ENCODE measurements at places on chromosomes 3 and 15.

DNA sequence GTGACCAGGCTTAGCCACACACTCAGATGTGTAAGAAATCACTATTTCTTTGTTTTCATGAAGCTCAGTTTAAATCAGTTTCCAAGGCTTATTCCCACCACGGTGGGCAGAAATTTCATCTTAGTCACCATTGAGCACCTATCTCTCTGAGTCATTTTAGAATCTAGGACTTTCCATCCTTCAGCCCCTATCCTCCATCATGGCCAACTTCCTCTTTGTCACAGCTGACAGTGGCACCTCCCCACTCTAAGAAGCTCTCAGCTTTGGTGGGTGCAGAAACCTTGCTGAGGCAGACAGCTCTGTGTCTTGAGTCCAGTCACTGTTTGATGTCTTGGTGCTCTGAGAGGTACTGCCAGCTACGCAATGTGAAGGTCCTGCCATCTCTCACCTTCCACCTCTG lies 32.9 kb downstream of the SNTN start:
- DNase-seq, result no peak

DNA sequence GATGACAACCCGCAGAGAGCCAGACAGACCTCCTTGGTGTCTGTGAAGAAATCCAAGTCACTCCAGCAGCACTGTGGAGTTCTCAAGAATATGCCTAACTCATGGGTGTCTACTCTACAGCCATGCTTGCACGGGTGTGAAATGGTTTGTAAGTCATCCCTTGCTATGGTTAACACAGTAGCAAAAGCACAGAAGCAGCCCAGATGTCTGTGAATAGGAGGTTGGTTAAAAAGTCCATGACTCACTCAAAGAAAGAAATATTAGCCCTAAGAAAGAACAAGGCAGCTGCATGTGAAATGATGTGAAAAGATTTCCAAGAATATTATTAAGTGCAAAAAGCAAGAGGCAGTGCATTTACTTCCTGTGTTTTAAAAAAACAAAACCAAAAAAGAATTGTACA lies 12.1 kb upstream of the LIMD1 start:
- no peak for DNase-seq

GRCh38 chr15:84960391-84961113 lies 21.1 kb upstream of the PDE8A start:
- no peak for DNase-seq

DNA sequence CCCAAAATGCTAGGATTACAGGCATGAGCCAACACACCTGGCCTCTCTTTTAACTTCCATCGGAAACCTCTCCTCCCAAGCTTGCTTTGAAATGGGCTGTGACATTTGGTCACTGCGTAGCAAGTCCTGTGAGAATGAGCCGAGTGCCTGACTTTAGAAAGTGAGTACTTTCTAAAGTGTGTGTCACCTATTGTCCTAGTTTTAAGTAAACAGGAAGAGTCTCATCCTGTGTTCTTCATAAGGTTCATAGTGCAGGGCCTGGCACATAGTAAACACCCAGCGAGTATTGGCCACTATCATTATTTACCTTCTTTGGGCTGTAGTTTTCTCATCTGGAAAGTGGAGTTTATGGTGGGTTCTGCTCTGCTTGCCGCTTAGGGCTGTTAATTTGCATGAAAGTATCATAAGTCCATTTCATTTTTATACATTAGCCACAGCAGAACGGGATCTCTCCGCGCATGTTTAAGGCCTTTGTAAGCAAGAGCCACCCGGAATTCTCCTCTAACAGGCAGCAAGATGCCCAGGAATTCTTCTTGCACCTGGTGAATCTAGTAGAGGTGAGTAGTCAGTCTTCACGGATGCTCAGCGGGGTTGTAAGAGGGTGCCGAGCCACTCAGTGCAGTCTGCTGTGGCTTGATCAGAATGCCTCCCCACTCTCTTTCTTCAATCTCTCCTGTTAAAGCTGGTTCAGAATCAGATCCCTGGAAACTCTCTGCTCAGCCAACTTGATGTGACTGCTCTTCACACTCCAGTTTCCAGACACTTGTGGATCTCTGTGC lies 87.2 kb downstream of the USP13 start:
- no peak for DNase-seq

DNA sequence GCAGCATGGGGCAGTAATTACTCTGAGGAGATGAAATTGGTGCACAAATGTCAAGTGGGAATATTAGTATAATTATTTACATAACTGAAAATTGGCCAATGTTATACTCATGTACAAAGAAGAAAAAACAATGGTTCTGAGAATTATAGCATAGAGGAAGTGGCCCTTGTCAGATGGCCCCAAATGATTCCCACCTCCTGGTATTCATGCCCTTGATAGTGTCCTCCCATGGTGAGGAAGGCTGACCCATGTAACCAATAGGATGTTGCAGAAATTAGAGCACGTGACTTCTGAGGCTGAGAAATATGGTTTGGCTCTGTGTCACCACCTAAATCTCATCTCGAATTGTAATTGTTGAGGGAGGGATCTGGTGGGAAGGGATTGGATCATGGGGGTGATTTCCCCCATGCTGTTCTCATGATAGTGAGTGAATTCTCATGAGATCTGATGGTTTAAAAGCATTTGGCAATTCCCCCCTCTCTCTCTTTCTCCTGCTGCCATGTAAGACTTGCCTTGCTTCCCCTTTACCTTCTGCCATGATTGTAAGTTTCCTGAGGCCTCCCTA lies 368.5 kb downstream of the SHQ1 start:
- DNase-seq, result no peak

DNA sequence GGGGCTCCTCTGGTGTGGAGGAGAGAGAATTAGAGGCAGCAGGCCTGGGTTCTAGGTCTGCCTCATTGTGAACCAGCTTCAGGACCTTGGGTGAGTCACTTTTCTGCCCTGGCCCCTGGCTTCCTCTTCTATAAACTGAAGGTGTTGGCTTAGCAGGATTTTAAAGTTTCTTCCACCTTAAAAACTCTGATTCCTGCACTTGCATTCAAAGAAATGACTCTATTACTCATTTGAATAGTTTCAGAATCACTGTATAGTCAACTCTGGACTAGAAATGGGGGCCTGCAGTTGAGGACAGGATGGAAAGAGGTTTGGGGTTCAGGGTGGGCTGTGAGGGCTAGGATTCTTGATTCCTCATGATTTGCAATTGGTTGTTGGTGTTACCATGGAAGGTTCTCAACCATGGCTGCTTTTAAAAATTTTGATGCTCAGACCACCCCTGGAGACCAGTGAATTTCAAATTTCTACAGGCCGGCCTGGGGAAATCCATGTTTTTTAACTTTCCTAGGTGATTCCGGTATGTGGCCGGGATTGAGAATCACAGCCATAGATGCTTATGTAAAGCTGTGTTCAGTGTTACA lies 19.9 kb downstream of the SMAD3 start:
- DNase-seq, result no peak

DNA sequence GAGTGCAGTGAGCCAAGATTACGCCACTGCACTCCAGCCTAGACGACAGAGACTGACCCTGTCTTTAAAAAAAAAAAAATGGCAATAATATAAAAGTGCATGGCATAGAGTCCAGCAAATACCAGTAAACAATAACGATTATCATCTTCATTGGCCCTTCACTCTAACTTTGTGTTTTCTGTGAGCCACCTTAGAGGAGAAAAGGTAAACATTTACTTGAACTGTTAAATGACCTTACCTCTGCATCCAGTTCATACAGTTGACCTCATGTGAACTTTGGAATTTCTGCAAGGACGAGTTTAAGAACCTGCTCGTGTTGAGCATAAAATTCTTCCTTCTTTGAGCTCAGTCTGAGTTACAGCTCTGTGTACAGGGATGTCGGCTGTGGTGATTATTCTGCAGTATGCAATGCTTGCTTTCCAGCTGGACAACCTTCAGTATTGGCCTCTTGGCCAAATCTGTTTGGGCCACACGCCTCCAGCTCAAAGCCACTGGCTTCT lies 56.6 kb downstream of the RLBP1 start:
- no peak for DNase-seq

DNA sequence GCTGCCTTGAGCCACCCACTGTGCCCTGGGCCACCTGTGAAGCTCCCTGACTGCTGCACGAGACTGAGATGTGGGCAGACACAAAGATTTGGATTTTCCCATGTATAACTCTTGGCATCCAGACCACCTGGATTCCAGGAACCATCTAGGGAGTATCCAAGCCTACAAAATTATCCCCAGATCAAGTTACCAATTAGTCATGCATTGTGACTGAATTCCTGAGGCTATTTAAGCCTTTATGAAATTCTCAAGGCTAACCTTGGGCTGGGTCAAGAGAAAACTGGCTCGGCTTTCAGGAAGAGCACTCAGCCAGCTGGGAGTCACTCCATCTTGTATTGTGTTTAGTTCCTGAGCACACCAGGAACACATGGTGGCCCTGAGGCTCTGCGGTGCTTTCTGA lies 13.3 kb upstream of the ATP13A5 start:
- DNase-seq, result no peak

DNA sequence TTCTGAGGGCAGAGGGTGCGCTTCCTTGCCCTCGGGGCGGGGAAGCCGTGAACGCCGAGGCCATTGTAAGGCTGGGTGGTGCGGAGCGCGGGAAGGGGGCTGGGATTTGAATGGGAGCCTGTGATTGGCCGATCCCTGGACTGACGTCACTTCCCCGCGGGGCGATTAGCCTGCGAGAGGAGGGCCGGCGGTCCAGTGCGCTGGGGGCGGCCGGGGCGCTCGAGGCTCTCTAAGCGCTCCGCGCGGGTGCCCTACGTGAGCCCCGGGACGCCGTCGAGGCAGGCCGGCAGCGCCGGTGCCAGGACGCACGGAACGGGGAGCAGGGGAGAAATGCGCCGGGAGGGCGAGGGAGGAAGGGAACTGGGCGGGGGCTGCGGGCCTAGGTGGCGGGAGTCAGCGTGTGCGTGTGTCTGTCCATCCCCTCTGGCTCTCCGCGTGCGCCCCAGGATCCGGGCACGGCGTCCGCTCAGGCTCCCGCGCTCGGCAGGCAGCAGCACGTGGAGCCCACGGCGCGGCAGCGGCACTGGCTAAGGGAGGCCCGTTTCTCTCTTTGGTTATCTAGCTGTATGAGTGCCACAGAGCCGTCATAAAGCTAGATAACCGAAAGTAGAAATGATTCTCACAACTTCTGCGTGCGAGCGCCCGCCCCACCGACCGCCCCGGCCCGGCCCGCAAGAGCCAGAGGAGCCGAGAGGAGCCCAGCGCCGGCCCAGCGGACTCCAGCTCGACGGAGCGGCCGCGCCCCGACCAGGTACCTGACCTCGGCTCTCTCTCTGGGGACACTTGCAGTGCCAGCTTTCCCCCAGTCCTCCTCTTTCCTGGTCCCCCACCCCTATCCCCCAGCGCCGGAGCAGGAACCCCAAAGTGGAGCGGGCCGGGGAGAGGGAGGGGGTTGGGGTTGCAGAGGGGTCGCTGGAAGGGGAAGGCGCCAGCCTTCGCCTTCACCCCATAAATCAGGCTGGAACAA lies 33.1 kb upstream of the POLG start:
- DNase-seq, result no peak

- no peak for DNase-seq
These were observed 24.0 kb upstream of the SPRED1 start for GRCh38 chr15:38228618-38229017.

DNA sequence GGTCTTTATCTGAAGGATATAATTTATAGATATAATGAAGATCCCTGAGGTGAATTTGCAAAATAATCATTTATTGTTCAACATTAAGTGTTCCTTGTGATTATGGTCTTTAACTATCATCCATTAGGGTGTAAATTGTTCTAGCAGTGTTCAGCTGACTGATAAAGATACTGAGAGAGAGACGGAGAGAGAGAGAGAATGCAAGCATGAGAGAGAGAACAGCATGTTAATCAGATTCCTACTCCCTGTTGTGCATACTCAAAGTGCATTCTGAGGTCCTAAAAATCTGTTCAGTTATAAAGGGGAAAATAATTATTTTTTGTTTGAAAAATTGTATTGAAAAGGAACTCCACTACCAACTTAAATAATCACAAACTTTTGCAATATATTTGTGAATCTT lies 271.0 kb upstream of the CBLB start:
- no peak for DNase-seq

- peak; percentile 77 for DNase-seq
These were observed 293.5 kb upstream of the SUCLG2 start for GRCh38 chr3:67947808-67948508.

DNA sequence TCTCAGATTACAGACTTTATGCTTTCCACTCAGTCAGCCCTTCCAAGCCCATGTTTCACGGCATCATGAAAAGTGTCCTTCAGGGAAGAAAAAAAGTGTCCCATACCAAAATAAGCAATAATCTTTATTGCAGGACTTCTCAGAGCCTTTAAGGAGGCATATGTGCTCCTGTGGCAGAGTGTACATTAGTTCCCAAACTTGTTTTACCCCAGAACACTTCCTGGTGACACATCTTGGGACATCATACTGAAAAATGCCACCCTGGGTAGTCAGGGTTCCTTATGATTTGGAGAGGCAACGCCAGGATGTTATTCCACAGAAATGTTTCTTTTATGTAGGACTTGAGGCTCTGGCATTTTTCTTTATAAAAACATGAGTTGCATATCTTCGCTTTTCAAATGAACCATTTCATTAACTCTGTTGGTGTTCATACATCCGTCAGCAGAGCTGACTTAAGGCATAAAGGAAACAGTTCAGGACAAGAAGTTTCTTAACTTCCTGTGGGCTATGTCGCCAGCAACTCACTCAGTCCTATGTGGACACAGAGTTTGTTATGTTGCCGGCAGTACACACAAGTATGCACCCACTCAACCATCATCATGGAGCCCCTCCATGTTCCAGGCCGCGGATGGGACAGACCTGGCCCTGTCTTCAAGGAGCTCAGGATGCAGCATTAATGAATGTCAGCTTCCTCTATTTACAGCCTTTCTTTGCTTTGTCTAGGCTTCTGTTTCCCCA lies 63.8 kb downstream of the CASR start:
- DNase-seq, result peak; percentile 18

- DNase-seq, result no peak
These were observed 66.8 kb upstream of the PPP2R3A start for GRCh38 chr3:135898774-135899173.

DNA sequence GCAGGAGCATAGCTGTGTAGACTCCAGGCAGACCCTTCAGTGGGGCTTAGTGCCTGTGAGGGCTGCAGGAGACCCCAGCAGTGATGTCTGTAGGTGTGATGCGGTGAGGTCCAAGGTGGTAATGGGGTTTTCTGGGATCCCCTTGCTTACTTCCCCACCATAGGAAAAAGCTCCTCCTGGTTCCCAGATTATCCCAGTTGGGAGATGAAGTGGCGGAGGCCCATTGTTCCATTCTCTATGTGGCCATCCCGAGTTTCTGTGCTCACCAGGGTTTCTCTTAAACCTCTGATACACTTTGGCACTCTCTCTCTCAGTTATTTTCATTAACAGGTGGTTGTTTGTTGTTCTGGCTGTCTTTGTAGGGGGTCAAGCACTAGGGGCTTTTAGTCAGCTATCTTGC lies 146.7 kb upstream of the IGF1R start:
- DNase-seq, result no peak

GRCh38 chr15:23424111-23424904 lies 22.7 kb downstream of the GOLGA6L2 start:
- no peak for DNase-seq

- no peak for DNase-seq
These were observed 46.9 kb upstream of the SPRED1 start for GRCh38 chr15:38205526-38206272.

GRCh38 chr3:143010024-143010423 lies 8.7 kb downstream of the U2SURP start:
- DNase-seq, result no peak

Data from CD4-positive, alpha-beta T cell treated with Interleukin-4 for 1 hour (primary cell).